Stromal cell of bone marrow (primary cell): ENCODE measurements at places on chromosomes 4 and X.

GRCh38 chr4:160038615-160039014 lies 935.7 kb downstream of the RAPGEF2 start:
- no peak for DNase-seq

GRCh38 chr4:88549815-88550214 lies 26.2 kb upstream of the PYURF start:
- DNase-seq, result no peak

- no peak for DNase-seq
Observed at GRCh38 chr4:105171912-105172311, 25.2 kb downstream of the TET2 start.

DNA sequence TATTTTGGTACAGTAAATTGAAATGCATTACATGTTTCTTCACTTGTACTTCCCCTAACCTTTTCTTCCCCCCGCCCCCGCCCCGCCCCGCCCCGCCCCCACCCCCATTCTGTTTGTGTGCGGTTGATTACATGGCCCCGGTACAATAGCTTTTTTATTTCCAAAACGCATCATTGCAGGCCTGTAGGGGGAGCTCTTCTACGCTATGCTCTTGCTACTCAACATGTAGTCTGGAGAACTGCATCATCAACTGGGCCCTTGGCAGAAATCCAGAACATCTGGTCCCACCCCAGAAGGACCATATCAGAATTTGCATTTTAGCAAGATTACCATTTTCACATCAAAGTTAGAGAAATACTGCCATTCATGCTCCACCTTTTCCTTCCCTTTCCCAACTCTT lies 333.3 kb upstream of the DDX53 start:
- DNase-seq, result no peak

GRCh38 chr4:6534618-6535328 lies 40.2 kb upstream of the MAN2B2 start:
- DNase-seq, result no peak

GRCh38 chr4:3364634-3365314 lies 72.0 kb downstream of the RGS12 start:
- DNase-seq, result no peak

DNA sequence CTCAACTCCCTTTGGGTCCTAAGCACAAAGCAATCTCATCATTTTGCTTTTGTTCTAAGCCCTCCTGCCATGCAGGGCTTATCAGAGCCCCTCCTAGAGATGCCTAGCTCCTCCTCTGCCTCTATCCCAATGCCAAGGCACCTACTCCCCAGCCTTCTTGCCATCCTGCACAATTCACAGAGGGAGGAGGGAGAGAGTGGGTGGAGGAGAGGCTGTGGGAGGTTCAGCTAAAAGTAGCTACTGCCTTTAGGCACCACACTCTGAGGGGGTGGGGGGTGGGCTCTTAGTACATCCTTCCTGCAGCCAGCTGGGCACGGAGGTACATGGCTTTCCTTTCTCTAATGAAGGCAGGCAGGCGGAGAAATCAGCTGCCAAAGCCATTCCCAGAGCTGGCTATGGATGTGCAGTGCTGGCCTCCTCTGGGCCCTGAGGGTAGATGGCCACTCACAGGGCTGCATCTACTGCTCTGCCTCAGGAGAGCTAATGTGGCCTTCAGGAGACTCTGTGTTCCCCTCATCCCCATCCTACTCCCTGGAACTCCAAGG lies 40.1 kb downstream of the ARHGEF9 start:
- DNase-seq, result no peak

DNA sequence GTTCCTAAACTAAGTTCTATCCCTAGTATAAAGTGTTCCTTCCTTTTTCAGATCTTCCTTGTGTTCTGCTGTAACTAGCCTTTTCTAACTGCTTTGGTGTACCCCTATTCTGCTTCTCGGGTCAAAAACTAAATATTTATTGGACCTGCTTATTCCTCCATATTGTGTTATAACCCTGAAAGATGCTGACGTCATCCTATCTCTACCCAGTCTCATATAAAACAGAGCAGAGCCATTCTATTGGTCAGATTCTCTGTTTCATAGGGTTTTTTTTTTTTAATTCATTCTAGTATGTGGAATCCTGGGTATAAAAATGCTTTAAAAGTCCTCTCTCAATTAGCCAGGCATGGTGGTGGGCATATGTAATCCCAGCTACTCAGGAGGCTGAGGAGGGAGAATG lies 349.7 kb downstream of the ACTRT1 start:
- DNase-seq, result no peak

DNA sequence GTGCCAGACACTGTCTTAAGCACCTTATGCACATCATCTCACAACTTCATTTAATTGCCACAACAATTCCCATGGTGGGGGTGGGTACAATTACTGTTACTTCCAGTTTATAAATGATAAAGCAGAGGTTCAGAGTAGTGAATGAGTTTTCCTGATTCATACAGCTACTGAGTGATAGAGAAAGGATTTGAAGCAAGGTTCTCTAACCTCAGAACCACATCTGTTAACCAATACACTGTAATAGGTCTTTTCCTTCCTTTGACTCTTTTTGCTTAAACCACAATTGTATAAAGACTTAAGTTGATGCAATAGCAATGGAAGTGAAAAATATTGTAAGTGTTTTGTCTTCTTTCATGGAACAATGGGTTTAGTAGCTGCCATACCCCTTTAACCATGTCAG lies 43.5 kb upstream of the PAK3 start:
- DNase-seq, result no peak

DNA sequence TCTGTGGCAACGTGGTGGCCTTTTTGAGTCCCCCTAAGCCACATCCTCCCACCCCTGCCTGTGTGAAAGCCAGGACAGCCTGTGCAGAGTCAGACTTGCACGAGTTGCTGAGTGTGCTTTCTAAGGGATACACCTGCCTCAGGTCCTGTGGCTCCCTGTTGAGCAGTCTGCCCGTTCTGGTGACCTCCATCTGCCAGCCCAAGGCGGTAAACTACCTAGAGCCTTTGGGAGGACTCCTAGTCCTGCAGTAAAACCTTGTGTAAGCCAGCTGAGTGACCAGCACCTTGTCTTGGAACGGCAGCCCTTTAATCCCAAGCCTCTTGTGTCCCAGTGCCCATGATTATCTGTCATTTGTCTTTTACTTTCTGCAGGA lies 69.3 kb downstream of the NBDY start:
- DNase-seq, result no peak

DNA sequence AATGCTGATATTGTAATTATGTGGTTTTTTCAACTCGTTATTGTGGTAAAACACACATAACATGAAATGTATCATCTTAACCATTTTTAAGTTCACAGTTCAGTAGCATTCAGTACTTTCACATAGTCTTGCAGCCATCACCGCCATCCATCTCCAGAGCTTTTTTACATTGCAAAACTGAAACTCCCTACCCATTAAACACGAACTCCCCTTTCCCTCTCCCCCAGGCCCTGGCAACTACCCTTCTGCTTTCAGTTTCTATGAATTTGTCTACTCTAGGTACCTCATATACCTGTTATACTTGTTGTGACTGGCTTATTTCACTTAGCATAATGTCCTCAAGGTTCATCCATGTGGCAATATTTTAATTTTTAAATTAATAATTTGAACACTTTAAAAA lies 380.6 kb downstream of the MAPK10 start:
- no peak for DNase-seq

- no peak for DNase-seq
Observed at GRCh38 chr4:37481547-37482122, 204.5 kb downstream of the RELL1 start.
